ENCODE measurements at places on chromosomes 6 and 20.

GRCh38 chr20:49676581-49677291, 36.9 kb downstream of the B4GALT5 start:
- no peak for DNase-seq

DNA sequence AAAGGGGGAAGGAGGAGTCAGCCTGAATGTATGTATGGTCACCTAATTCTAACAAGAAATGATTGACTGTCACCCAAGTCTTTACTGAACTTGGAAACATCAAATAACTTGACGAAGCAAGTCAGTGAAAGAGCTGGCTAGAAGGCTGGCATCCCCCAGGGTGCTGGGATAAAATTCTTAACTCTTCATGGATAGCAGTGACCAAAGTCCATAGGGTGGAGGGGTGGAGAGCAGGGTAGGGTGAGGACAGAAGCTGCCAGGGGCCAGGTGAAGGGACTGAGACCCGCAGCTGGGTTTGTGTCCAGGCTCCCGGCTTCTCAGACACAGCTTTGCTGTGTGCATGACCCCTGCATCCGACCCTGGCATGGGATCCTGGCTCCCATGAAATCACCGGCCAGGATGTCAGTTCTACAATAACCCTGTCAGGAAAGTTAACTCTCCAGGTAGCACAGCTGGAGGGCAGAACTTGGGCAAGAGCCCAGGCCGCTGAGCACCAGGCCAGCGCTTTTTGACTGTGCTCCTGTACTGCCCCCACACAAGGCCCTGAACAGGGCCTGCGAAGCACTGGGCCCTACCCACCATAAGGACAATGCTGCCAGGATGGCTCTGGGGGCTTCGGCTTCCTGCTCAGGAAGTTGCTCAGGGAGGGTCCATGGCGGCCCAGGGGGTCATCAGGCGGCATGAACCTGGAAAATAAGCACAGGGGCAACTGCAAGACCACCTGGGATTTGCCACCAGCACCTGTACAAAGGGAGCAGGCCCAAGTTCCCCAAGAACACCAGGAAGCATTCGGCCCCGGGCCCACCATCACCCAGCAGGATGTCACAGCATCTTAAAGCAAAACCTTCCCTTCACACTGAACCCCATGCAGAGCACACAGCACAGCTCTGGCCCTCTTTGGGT, 32.5 kb downstream of the ZC3H12D start:
- no peak for DNase-seq

DNA sequence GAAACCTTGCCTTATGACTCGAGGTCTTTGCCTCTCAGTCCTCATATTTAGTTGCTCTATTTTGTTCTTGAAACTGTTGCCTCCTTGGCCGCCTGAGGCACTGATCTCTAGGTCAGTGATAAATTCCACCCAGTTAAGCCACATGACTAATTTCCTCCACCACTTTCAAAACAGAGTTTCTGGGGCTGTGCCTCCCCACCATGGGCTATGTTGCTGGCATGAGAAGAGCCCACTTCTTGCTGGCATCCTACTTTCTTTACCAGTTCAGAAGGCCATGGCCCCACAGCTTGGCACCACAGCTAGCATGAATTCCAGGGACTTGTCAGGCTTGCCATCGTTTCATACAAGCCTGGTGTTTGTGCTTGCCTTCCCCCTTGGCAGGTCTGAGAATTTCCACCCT, 361.4 kb upstream of the JAG1 start:
- peak; percentile 8 for DNase-seq

GRCh38 chr6:75149240-75149639, 56.6 kb downstream of the COL12A1 start:
- DNase-seq, result peak; percentile 75

DNA sequence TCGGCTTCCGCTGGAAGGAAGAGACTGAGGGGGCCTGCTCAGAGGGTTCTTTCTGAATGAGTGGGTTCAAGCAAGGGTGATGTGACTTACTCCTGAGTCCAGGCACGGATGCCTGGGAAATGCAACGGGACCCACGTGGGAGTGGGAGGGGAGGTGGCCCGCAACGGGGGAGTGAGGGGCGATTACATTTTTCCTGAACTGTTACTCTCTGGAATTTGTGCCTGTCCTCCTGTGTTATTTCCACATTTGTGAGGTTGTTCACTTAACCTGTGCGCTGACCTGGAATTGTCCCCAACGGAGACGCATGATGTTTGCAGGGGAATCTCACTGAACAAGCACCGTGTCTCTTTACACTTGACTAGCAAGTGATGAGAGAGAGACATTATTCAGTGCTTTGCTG, 209.4 kb downstream of the CDH4 start:
- no peak for DNase-seq

- peak; percentile 87 for DNase-seq
Observed at GRCh38 chr20:36017048-36017951, 48.9 kb downstream of the CNBD2 start.
